ENCODE measurements at places on chromosomes 4 and X.

DNA sequence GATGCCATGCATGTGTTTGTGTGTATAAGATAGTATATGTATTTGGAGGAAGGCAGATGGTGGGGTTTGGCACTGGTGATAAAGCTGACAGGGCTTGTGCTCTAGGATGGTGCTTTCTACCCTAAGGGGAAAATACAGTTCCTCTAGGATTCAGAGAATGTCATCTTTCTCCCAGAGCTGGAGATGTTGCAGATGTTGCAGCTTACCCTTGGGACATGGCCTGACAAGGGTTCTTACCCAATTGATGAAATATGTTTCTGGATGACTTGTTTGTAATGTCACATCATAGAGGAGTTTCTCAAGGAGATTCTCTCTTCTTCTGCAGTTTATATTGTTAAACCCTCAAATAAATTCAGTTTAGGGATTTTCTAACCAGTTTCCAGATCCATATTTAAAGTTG, 52.5 kb upstream of the PITX2 start:
- DNase-seq, result no peak

GRCh38 chr4:109296527-109296926, 5.9 kb downstream of the COL25A1 start:
- no peak for DNase-seq

DNA sequence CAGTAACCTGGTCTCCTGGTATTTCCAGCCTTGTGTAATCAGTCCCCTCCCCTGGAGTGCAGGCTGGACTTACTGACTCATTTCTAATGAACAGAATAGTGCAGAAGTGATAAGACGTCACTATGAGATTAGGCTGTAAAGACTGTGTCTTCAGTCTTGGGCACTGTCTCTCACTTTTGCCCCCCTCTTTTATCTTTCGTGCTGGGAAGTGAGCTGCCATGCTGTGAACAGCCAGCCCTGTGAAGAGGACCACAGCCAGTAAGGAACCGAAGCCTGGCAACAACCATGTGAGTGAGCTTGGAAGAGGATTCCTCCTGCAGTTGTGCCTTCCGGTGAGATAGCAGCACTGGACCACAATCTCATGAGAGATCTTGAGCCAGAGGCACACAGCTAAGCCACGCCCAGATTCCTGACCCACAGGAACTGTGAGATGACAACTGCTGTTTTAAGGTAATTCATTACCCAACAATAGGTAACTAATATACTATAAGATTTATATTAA, 67.5 kb upstream of the GPR34 start:
- no peak for DNase-seq

GRCh38 chr4:186623546-186623945, 68.2 kb upstream of the MTNR1A start:
- DNase-seq, result no peak

GRCh38 chrX:149541521-149542047, 772 bp downstream of the EOLA1 start:
- DNase-seq, result no peak

- peak; percentile 33 for DNase-seq
Measured at GRCh38 chr4:139301821-139302611, at the start of gene NDUFC1. Gene NDUFC1, minus strand, starts transcription at chr4:139302477. Its CDS starts 6,679 bp downstream, at chr4:139295798.

- no peak for DNase-seq
Measured at GRCh38 chr4:86596807-86597206, 2.7 kb downstream of the PTPN13 start.

- no peak for DNase-seq
Measured at GRCh38 chr4:19051831-19052230, 1030.3 kb upstream of the LCORL start.

DNA sequence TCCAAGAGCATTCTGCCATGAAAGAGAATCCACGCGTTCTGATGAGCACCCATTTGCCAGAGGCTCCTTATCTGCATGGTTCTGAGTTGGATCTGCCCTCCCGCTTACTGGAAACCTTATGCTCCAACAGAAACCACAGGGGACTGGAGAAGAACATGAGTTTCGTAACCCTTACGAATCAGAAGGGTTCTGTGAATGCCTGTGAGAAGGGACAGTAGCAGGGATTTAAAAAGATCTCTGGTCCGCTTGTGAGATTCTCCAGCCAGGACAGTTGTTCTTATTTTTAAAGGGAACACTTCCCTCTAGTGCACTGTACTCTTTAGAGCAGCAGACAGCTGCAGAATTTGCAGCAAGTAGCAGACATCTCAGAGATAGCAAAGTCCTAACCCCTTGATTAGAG, 22.5 kb upstream of the CENPU start:
- DNase-seq, result no peak

DNA sequence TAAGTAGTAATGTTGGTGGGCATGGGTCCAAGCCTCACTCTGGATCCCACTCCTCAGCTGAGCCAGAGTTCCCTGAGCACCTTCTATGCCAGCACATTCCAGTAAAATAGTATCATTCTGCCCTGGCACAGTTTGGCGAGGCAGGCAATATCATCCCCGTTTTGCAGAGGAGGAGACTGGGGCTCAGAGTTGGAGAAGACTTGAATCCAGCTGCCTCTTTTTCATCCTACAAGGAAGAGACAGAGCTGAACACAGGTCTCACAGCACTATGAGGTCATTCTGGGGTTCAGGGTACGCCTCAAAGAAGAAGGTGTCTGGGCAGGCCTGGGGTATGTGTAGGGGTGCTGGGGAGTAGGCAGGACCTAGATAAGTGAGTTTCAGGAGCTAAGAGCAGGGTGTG, 103.9 kb upstream of the STX18 start:
- DNase-seq, result no peak

GRCh38 chrX:51803833-51804232, 60.6 kb downstream of the GSPT2 start:
- no peak for DNase-seq

GRCh38 chr4:136342666-136343065, 1189.6 kb downstream of the PCDH18 start:
- no peak for DNase-seq

DNA sequence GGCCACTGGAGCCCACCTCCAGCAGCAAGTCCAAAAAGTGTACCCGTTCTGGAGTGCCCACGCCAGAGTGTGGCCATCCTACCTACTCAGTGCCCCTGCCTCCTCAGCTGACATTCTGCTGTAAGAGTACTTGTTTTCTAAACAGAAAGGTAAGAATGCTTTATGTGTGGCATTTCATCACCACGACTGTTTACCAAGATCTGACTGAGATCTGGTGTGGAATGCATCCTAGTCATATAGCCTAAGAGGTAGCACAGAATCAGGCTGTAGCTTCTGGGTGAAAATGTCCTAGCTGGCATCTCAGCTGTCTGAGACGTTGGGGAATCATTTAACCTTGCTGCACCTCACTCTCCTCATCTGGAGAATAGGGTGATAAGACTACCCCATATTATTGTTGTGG, 638.7 kb upstream of the TENM3 start:
- DNase-seq, result no peak

DNA sequence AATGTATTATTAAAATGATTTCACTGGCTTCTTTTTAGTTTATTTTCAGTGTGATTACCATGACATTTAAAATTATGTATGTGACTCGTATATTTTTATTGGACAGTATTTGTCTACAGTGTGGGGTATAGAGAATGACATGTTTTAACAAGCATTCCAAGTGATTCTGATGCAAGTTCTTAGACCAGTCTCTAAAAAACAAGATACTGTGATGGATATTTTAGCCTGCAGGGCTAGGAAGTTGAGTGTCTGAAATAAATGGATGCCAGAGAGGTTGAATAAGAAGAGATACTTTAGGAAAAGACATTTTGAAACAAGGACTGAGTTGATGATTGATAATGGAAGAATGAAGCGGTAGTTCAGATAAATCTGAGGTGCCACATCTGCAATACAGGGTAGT, 3.5 kb upstream of the MAD2L1 start:
- DNase-seq, result no peak

DNA sequence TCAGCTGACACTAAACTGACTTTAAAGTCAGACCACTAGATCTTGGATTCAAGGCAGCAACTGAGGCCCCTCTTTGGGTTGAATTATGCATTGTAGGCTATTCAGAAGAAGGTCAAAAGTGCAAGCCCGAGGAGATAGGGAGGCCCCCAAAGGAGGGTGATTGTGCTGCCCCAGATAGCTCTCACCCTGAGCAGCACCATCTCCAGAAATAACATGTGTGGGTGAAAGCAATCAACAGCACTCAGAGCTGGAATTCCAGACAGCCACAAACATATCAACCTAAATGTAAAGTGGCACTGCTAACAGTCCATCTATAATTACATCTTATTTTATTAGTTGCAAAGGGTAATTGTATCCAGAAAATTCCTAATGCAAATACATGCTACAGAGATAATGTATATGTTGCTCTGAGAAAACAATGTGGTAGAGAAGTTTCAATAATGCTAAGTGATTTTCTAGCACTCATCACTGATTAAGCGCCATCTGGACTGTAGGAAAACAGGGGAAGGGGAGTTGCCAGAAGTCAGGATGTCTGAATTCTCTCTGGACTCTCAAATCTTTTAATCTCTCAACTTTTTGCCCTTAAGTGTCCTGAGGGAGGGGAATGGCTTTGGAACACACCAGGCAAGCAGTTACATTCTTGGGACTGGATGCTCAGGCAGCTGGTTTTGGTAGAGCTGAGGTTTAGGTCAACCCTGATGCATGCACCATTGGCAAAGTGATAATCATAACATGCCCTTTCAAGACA, 61.8 kb upstream of the SFRP2 start:
- no peak for DNase-seq
